ENCODE measurements at places on chromosomes 16 and 17.

- no peak for DNase-seq
These were observed 34.9 kb upstream of the C16orf78 start for GRCh38 chr16:49338611-49339265.

- DNase-seq = peak; percentile 58
These were observed 23.8 kb downstream of the SNX11 start for GRCh38 chr17:48131216-48131824.

- no peak for DNase-seq
These were observed 2287.7 kb downstream of the TP53TG3F start for GRCh38 chr16:35746963-35747657.

DNA sequence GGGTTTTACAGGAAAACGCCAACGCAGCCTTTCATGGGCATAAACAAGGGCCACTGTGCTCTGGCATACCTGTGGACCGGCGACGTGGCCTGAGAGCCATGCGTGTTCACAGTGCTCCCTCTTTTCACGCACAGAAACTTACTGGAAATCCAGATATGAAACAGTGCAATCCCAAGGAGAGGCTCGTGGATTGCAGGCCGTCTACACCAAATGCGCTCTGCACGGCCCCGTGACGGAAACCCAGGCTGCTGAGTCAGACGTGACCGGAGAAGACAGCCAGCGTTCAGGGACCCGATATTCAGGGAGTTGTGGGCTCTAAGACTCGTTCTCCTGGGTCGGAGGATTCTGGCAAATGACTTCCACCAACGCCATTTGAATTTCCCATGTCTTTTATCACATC is 129.2 kb downstream of the FOXL1 start:
- no peak for DNase-seq

- DNase-seq = no peak
These were observed 28.8 kb upstream of the RNF43 start for GRCh38 chr17:58446086-58446485.

DNA sequence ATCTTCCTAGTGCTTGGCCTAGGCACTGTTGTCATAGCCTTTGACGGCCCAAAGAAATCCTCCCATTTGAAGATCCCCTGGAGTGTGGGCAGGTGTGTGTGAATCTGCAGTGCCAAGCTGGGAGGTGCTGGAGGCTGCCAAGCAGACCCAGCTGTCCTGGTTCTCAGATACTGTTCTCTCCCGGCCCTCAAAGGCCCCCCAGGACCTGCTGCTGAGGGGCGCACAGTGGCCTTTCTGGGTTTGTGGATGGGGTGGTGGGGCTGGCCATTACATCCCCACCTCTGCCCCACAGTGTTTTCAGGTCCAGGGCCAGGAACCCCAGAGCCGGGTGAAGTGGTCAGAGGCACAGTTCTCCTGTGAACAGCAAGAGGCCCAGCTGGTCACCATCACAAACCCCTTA is 60.5 kb downstream of the MRC2 start:
- no peak for DNase-seq

GRCh38 chr16:1812732-1813163 is 13.9 kb downstream of the HAGH start:
- DNase-seq = peak; percentile 32

DNA sequence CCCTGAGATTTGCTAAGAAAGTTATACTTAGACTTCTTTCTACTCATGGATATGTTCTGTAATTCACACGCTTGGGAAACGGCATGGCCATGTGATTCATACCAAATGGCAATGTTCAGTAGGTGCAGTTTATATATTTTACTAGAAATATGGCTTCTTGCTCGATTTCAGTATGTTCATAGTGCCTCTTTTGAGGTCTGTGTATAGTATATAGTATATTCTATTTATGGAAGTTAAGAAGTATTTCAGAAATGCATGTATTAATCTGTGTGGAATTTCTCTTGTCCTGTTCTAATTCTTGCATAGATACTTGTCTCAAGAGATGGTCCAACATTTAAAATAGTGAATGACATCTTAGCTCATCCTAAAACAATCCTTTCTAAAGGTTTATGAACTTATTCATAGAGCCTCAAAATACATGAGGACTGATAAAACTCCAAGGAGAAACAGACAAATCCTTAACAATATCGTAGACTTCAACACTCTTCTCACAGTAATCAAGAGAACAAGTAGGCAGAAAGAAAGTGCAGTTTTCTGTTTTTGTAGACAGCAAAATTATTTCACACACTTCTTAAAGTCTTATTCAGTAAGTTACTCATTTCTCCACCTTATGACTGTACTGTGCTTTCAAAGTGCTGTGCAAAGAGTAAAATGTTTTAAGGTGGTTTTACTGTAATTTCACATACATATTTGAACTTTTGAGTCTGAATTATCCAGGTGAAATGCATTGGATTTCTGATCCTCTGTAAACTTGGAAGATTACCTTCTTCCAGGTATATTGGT is 11.1 kb downstream of the BPTF start:
- DNase-seq = no peak

DNA sequence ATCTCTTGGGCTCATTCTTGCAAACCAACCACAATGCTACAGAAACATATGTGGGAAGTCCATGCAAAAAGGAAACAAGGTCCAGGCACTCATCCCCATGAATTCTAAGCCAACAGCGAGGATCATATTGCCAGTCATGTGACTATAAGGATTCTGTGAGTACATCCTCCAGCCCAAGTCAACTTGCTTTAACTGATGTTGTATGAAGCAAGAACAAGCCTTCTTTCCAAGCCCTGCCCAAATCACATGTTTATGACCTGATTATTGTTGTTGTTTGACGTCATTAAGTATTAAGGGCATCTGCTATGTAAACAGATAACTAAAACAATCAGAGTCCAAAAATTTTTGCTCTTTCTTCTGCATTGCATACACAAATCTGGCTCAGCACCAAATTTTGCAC is 78.2 kb upstream of the MON1B start:
- DNase-seq = no peak

- DNase-seq = no peak
These were observed 1.1 kb upstream of the RNF213 start for GRCh38 chr17:80259457-80260068.

GRCh38 chr17:1797323-1797722 is 32.4 kb downstream of the SMYD4 start:
- no peak for DNase-seq

DNA sequence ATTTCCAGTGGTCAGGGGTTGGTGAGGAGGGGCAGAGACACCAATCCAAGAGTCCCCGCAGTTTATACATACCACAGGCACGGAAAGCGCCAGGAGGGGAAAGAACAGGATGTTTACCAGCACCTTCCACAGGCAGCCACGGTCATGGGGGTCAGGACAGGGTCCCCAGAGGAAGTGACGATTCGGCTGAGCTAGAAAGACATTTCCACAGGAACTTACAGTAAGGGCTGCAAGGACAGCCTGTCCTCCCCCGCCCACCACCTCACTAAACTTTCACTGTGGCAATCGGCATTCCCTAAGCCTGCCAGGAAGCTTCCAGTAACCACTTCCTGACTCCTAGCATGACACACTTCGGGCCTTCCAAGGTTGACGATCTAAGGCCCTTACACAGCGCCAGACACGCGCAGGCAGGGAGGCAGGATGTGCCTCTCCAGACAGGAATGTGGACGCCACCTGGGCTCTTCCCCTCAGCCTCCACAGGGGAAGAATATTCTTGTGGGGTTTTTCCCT is 1.2 kb upstream of the MT2A start:
- peak; percentile 94 for DNase-seq

- no peak for DNase-seq
These were observed 29.6 kb downstream of the OGFOD1 start for GRCh38 chr16:56480776-56481467.

- no peak for DNase-seq
These were observed 23.1 kb downstream of the PDIA2 start for GRCh38 chr16:305916-306626.

GRCh38 chr16:89303617-89304016 is 86.1 kb downstream of the ZNF778 start:
- DNase-seq = no peak

DNA sequence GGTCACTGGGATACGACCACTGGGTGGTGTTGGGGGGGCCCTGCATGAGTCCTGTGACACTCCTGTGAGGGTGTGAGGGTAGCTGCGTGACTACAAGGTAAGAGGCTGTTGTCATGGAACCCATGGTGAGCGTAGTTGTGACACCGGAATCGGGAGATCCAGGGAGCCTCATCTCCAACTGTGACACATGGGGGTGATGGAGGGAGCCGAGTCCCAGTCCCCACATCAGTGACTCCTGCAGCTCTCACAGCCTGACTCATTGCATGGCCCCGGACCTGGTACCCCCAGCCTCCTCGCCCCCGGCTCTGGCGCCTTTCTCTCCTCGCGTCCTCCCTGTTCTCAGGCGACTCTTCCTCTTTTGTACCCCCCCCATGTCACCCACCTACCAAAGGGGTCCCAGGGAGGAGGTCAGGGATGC is 14.2 kb downstream of the CDH16 start:
- no peak for DNase-seq

GRCh38 chr17:81131486-81132196 is 33.7 kb upstream of the PVALEF start:
- DNase-seq = no peak

GRCh38 chr16:49663081-49664065 is 192.5 kb downstream of the ZNF423 start:
- no peak for DNase-seq

- peak; percentile 36 for DNase-seq
These were observed 252.3 kb downstream of the SNX29 start for GRCh38 chr16:12228602-12229499.

GRCh38 chr17:78225088-78225865 is 6.2 kb upstream of the TMEM235 start:
- no peak for DNase-seq

- DNase-seq = no peak
These were observed 14.1 kb upstream of the C16orf95 start for GRCh38 chr16:87331241-87331801.

DNA sequence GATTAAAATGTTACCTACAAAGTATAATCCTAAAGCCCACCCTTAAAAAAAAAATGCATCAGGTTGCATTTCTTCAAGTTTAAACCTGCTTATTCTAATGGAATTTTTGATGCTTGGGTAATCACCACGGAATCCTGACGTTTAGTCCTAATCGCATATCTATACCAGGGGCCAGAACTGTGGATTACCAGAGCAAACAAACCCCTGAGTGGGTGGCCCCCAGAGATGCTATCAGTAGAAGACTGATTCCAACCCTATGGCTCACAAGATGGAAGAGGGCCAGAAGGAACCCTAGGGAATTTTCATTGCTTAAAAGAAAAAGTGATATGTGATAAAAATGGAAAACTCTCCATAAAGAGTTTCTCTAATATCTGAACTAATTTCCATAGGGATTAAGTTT is 152.2 kb upstream of the NOG start:
- DNase-seq = no peak

DNA sequence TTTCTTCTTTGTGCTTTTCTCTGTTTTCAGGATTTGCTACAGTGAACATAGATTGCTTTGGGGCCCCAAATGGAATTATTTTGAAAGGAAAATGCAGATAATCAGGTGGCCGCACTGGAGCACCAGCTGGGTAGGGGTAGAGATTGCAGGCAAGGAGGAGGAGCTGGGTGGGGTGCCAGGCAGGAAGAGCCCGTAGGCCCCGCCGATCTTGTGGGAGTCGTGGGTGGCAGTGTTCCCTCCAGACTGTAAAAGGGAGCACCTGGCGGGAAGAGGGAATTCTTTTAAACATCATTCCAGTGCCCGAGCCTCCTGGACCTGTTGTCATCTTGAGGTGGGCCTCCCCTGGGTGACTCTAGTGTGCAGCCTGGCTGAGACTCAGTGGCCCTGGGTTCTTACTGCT is 1.2 kb downstream of the STH start:
- DNase-seq = no peak

DNA sequence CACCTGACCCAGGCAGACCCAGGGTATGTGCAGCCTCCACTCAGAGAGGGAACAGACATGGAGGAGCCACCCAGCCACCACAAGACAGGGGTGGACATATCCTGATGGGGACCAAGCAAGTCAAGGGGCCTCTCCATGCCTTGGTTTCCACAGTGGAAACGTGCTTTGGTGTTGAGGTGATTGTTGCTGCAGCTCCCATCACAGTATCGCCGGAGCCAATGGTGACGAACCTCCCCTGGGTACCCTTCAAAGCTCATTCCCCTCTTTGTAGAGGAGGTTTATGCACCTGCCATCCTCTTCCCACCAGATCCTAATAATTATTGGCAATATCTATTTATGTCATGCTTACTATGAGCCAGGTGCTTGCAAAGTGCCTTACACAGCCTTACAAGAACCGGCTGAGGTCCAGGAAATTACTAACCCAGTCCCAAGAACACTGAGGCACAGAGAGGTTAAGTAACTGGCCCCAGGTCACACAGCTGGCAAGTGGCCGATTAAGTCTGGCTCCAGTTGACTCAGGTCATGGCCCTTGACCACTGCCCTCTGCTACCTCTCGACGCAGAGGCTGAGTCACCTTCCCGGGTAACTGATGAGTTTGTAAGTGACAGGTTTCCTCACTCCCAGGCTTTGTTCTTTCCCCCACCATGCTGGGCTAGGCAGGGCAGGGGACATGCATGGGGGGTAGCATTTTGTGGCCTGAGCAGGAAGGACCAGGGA is 20.6 kb downstream of the SLC12A3 start:
- DNase-seq = no peak

DNA sequence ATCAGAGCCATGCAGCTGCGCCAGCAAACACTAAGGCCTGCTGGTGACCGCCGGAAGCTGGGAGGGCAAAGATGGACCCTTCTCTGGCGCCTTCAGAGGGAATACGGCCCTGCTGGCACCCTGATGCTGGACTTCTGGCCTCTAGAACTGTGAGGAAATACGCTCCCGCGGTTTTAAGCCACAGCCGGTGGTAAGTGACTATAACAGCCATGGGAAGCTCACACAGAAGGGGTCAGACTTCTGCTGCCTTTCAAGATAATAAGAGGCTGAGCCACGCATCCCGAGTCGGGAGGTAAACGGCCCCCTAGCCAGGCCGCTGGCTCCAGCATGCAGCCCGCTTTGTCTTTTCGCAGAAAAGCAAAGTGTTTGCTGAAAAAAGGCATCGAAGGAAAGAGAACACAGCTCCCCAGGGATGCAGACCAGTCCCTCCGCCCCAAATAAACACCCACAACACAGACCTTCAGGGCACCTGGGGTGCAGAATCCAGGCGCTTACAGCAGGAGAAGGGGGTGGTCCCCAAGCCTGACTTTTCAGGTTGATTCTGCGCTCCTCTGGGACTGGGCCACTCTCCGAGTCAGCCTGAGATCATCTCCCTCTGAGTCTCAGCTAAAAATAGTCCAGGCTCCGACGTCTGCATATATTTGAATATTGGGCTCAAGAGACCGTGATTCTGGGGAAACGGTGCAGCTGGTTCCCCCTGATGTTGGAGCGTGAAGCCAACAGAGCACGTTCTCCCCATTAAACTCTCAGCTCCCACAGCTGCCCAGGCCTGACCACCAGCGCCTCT is 89.7 kb downstream of the MGAT5B start:
- DNase-seq = no peak
